HS-27A (cell line): ENCODE measurements at places on chromosomes 7 and 10.

DNA sequence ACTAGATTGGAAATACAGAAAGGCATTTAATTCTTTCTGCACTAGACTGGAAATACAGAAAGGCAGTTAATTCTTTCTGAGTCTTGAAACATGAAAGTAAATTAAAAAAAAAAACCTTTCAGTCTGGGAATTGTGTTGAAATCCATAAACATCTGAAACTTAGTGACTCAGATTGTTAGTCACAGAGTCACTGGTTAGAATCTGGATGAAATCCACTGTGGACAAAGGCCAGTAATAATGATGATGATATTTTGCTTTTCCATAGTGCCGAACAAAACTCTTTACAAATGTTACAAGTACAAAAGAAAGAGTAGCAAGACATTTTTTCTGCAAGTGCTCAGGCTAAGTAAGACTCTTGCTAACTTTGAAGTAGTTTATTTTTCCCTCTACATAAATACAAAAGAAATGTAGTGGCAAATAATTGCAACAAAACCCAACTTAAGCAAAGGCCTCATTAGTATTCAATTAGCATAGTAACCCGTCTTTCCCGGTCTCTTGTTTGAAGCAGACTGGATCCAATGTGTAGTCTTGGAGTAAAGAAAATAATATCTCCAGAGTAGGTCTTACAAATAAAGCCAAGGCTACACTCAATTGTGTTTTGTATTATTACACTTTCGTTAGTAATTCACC is 5.8 kb upstream of the PRTFDC1 start:
- DNase-seq: no peak

DNA sequence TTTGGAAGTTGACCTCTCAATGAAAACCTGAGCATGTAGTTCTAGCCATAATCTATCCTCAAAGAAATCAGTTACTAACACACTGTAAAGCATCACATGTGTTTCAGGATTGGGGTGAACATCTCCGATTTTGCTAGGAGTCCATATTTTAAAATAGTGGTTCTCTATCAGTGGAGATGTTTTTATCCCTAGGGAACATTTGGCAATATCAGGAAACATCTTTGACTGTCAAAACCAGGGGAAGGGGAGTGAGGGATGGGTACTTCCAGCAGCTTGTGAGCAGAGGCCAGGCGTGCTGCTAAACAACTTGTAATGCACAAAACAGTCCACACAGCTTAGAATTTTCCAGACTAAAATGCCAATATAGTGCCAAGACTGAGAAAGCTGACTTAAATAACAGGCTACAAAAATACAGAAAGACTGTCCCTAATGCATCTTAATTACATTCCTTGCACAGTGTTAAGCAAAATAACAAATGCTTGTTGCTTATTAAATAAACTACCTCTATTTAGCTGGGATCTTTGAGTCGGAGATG is 120.9 kb downstream of the CRPPA start:
- no peak for DNase-seq

DNA sequence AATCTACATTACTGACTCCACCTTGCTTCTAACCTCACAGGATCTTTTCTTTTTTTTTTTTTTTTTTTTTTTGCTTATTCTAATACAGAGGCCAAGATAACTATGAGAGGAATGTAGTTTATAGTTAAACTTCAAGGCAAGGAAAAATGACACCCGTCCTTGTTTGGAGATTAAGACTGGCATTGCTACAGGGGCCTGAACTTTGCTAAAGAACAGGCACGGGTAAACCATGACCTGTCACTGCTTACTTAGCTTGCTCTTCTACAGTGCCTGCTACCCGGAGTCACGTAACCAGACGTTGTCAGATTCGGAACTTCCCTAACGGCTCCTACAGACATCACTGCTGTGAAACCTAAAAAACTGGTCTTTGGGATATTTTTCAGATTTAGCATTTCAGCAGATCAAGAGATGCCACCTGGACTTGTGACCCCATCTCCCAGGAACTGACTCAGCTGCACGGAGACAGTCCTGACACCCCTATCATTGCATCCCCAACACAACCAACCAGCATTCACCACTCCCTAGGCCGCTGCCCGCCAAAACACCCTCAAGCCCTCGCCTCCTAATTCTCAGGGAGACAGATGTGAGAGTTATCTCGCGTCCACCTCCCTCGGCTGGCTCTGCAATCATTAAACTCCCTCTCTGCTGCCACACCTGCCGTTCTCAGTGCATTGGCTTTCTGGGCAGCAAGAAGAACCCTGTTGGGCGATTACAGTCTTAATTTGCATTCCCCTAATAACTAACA is 27.5 kb downstream of the MAD1L1 start:
- no peak for DNase-seq

DNA sequence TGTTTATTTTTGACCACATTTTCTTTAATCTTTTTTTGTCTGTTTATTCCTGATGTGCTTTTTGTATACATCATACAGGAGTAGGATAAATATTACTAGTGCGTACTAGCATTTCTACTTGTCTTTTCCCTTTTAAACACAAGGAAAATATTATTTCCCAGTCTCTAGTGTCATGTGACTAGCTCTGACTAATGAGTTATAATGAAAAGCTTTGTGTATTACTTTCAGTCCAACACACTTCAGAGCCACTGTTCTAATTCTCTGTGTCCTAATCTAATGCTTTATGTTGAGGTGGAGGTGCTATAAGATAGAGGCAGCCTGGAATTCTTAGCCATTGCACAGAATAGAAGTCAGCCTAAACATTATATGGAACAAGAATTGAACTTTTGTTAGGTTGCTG is 65.0 kb upstream of the RAB18 start:
- no peak for DNase-seq

DNA sequence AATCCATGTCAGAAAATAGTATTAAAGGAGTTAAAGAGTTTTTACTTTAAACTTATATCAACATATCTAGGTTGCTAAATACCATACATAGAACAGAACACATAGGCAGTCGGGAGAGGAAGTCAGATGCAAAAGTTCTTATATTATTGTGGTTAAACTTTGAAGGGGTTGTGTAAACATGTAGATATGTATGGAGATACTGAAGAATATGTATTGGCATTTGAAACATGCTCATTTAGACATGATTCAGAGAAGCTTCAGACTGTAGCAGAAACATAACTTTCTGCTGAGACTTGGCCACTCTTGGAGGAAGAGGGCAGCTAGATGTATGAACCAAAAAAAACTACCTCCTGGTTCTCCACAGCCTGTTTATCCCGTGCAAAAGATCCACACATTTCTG is 103.5 kb upstream of the FERD3L start:
- peak; percentile 69 for DNase-seq

DNA sequence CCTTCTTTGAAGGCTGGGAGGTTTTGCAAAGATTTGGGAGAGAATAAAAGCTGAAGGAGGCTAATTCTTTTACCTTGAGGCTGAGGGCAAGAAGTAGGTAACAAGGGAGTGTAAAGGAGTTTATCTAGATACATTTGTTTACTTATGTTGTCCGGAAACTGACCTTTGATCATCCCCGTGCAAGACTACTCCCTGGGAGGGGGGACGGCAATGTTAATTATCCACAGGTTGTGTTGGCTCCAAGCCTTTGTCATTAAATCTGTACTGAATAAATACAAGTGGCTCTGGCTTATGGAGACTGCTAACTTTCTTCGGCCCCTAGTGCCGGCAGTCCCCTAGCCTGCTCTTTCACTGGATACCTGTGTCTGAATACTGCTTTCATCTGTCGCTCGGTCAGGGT is 1250.6 kb upstream of the LRRTM3 start:
- DNase-seq: no peak

DNA sequence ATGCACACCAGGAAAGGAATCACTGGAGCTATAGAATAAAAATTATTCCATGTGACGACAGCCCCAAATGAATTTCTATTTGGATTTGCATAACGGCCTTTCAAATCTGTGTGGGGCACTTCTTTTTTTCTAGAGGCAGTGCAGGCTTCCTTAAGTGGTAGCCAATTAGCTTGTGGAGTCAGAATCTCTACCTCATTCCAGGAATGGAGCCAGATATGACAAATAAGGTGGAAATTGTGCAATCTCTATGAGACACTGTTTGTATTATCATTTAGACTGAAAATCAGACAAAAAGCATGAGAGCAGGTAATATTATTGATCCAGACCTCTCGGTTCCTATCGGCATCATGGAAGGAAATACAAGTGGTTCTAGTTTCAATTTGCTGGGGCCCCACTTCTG is 78.7 kb downstream of the BEND7 start:
- no peak for DNase-seq

GRCh38 chr10:62054408-62054807 is 152.9 kb downstream of the ARID5B start:
- no peak for DNase-seq

- no peak for DNase-seq
These were observed 88.1 kb upstream of the FAM3C start for GRCh38 chr7:121484089-121484763.

GRCh38 chr10:64690194-64690593 is 1169.0 kb downstream of the REEP3 start:
- DNase-seq: no peak
